ENCODE measurements at places on chromosomes 4 and X. TPM values are rescaled to one million over a fixed set of nuclear protein-coding genes. Genes with fewer than 3 reads are reported as not detected.

The CDS1 gene
- not detected for total RNA-seq

The XPNPEP2 gene
- 0.48 TPM for total RNA-seq

The SLC25A5 gene
- total RNA-seq = 495 TPM

The CXCL3 gene
- not detected for total RNA-seq

The BCORL1 gene
- 7.4 TPM for total RNA-seq

The ANKRD50 gene
- total RNA-seq = 0.39 TPM

The TMEM154 gene
- total RNA-seq = 29.7 TPM

The DBET gene
- not detected for total RNA-seq

The RHOH gene
- total RNA-seq = 127 TPM

The BGN gene
- total RNA-seq = not detected

All from T-helper 2 cell treated with Interferon-gamma antibody and Interleukin-4, amounts not matched to agents 100 ng/mL and 5 ng/mL, for 36 hours (primary cell).